ENCODE measurements at places on chromosomes 2 and 18.

DNA sequence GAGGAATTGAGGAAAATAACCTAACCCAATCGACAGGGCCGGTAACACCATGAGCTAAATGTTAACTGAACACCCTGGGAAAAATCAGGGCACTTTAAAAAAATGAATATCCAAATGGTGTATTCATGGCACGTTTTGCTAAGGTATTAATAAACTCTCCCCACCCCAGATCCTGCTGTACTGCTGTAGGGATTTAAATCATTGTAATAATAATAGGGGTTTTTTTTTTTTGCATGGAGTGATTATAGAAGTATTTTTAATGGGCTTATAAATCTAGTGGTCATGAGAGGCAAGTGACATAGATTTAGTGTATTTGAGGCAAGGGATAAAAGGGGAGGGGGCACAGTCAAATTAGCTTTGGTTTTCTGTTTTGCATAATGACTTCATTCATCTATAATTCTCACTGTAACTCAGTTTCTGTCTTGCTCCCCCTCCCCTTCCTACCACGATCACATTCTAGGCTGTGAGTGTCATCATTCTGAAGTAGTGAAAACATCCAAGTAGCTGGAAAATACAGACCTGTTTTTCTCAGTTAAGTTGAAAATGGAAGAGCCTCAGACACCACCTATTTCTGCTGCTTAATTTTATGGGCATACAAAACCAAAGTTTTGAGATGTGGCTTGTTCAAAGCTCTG, 18.2 kb upstream of the MGAT5 start:
- peak; percentile 14 for DNase-seq

- DNase-seq = no peak
Measured at GRCh38 chr2:105812180-105813044, 67.7 kb downstream of the NCK2 start.

DNA sequence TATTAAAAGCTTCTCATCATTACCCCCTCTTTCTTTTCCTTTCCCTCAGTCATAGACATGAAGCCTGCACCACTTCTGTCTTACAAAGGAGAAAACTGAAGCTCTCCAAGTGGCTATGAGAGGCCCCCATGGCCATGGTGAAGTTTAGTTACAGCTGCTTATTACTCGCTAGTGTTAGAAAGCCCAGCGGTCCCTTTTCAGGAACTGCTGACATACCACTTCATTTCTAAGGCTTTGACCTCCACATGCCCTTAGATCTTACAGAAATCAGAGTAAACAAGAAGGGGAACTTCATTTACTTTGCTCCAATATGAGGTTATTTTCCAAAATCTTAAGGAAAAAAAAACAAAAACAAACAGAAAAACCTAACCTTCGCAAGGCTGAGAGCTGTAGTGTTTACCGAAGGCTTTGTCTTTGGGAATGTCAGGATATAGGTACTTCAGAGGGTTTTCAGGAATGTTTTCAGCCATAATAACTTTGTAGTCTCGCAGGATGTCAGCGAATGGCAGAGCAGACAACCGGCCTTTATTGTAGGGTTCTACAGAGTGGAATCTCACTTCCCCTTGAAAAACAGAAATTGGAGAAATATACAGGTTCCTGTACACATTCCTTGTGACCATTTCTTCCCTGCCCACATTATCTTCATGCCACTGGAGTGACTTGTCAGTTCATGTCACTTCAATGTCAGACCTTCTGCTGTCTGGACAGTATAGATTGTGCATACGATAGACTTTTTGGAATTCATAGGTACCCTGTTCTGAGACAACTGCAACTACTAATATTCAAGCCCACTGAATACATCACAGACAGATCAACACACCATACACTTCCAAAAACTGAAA, 18.8 kb upstream of the STAT1 start:
- no peak for DNase-seq

GRCh38 chr2:183995632-183996031, 602.7 kb upstream of the ZNF804A start:
- DNase-seq = no peak

GRCh38 chr2:86788165-86788564, 2.5 kb downstream of the CD8A start:
- DNase-seq = no peak

GRCh38 chr2:54228945-54229344, 27.1 kb downstream of the TSPYL6 start:
- DNase-seq = no peak

DNA sequence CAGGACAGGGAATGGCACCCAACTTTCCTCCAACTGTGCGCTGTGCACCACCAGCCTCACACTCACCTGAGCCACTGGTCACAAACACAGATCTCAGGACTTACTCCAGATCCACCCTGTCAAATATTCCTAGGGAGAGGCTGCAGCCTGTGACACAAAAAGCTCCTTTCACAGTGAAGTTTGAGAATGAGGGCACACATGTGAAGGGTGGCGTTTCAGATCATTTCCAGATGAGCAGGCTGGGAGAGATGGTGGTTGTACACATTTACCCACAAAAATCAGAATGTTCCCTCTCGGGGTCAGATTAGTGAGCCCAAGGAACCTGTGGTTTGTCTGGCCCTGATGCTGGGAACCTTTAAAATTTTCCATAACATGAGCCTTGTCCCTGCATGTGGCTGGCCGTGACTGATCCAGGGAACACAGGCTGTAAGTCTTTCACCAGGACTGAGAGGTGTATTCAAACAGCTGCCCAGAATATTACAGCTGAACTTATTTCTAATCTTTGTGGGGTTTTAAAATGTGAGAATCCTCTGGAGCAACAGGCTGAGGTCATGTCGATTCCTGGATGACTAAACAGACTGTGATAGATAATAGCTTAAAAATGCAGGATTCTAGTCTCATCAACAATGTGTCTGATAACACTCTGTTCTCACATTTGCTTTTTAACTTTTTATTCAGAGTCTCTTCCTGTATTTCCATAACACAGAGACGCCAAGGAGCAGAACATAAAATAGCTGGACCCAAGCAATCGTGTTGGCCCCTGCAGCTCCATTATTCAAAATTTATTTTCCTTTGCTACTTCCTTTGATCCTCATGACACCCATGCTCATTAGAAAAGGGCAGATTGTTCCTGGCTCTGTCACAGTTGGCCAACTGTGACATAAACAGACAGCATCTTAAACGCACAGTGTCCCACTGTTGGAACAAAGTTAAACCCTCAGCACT, 35.5 kb downstream of the IL1R2 start:
- DNase-seq = no peak

DNA sequence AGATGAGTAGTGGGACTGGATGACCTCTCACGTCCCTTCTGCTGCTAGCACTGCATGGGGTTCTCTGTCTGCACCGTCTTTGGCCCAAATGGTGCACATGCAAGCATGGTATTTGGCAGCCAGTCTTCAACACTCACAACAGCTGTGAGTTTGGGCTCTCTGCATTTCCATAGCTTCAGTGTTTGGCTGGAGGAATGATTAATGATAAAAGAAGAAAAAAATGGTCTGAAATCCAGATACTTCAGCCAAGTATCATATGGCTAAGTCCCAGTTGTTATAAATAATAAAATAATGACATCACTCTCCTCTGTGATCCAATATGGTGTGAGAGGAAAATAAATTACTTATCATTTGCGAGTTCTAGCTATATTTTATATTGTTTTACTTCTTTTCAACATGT, 173.3 kb downstream of the DCDC2C start:
- DNase-seq = no peak

GRCh38 chr2:27857417-27858172, 32.6 kb downstream of the RBKS start:
- DNase-seq = no peak

- DNase-seq = no peak
Measured at GRCh38 chr2:235542733-235543127, 48.9 kb downstream of the AGAP1 start.

GRCh38 chr2:1731447-1731962, 12.8 kb downstream of the PXDN start:
- DNase-seq = no peak

- no peak for DNase-seq
Measured at GRCh38 chr2:44335806-44336538, 25.3 kb downstream of the PREPL start.

- no peak for DNase-seq
Measured at GRCh38 chr2:234812851-234813250, 139.0 kb upstream of the SH3BP4 start.

DNA sequence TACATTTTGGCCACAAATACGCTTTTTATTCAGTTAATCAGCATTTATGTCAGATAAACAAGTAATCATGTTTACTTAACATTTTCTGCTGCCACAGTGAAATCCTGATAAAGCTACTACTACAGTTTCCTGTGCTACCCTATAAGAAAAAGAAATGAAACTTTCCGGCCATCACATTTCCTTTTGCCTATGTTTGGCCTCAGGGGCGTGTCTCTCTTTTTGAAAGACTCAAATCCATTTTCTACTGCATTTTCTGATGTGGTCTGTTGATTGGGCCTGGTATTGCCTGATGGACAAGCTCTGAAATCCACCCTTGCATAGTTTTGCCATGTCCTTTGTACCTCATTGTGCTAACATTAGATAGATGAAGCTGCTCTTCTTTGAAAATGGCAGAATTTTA, 152.6 kb downstream of the AGPS start:
- no peak for DNase-seq

DNA sequence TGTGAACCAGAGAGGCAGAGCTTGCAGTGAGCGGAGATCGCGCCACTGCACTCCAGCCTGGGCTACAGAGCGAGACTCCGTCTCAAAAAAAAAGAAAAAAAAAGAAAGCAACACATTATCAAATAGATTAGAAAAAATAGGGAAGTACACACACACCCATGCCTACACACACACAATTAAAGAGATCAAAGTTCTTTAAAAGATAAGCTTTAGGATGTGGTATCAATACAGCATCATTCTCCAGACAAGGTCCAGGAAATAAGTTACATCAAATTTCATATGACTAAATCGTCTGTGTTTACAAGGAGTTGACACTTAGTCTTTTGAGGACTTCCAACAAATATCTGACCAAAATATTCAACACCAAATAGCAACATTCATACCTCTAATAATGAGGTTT, 25.7 kb downstream of the PGAP1 start:
- DNase-seq = no peak
